ENCODE measurements at places on chromosomes 5 and 9.

DNA sequence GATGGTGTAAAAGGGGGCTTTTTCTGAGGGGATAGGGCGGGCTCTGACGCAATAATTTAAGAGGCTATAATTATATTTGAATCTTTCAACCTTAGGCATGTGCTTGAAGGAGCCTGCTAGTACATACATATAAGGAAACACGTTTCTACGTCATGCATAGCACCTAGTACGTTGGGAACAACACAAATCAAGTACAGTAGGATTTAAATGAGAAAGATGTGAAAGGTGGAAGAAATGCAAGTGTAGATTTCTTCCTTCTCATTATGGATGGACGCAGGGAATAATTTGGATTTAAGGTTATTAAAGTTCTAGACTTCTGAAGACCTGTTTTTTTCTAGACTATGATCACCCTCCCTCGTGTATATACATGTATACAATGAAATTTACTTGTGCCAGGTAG lies 927 bp upstream of the CDO1 start:
- DNase-seq, result no peak

- DNase-seq, result no peak
Observed at GRCh38 chr5:8843771-8844170, 702.1 kb downstream of the SEMA5A start.

DNA sequence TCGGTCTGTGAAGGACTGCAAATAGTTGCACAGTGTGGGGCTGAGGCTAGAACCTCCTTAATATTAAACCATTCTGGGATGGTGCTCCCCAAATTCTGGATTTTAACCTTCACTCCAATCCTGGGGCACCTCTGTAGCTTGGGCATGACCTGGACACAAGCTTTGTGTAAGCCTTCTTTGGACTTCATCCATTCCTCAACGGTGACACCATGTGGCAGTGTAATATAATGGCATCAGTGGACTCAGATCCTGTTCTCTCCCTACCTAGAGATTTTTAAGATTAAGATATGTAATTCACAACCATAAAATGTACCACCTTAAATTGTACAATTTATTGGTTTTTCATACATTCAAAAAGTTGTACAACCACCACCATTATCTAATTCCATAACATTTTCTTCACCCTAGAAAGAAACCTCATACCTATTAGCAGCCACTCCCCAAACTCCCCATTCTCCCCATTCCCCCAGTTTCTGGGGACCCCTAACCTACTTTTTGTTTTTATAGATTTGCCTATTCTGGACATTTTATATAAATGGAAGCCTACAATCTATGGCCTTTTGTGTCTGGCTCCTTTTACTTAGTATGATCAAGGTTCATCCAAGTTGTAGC lies 4.8 kb upstream of the PLGRKT start:
- no peak for DNase-seq

DNA sequence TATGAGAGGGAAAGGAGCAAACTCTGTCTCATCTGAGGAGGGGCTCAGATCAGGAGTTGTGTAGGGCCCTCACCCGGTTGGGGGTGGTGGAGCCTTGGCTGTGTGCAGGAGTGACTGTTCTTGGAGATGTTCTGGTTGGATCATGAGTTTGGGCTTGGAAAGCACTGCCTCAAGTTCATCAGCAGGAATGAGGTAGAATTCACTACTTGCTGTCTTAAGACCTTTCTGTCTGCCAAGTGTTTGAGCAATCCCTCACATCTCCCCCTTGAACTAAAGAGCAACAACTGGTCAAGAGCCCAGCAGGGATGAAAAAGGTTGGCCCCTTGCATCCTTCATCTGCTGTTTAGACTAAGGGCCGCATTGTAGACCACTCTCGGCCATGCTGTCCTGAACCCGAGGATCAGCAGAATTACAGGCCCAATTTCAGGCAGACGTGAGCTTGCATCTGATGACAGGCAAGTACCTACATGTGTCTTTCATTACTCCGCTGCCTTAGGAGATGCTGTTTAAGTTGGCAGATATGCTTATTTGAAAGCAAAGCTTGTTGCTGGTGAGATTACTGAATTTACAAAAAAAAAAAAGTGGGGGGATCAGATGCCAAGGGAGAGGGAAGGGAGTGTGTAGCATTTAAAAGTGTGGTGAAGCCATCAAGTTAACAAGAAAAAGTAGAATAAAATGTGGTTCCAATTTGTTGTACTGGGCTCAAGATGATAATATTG lies 36.4 kb downstream of the PIK3R1 start:
- DNase-seq, result no peak

DNA sequence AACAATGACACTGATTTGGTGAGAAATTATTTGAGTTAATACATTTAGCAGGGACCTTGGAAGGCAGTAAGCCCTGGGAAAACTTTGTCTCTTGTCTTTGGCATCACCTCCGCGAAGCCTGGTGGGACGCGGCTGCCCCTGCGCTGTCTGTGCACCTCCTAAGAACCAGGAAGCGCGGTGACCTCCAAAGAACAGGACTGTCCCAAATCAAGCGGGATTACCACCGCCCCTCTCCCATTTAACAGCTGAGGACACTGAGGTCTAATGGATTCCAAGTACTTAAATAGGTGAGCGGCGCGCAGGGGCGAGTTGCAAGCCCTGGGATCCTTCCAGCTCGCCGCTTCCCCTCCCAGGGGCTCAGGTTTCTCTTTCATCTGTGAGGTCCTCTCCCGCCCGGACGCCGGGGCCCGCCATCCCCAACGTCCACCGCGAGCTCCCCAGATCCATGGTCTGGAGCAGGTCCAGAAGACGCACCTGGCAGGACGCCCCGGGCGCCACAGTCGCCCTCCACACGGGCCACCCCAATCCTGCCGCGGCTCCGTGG lies 432 bp downstream of the STARD4 start:
- DNase-seq, result peak; percentile 26

GRCh38 chr9:113995963-113996362 lies 82.1 kb downstream of the AMBP start:
- DNase-seq, result no peak
